ENCODE measurements at places on chromosomes 3 and 15. TPM values are rescaled to one million over a fixed set of nuclear protein-coding genes. Genes with fewer than 3 reads are reported as not detected.

ALG1L2 gene
- total RNA-seq = 1.1 TPM

RPP25 gene
- total RNA-seq = 7.5 TPM

GRCh38 chr3:105594219-105594618 is 227.5 kb downstream of the ALCAM start:
- DNase-seq = no peak

- DNase-seq = no peak
Observed at GRCh38 chr3:124697302-124697701, 33.0 kb upstream of the UMPS start.

DNA sequence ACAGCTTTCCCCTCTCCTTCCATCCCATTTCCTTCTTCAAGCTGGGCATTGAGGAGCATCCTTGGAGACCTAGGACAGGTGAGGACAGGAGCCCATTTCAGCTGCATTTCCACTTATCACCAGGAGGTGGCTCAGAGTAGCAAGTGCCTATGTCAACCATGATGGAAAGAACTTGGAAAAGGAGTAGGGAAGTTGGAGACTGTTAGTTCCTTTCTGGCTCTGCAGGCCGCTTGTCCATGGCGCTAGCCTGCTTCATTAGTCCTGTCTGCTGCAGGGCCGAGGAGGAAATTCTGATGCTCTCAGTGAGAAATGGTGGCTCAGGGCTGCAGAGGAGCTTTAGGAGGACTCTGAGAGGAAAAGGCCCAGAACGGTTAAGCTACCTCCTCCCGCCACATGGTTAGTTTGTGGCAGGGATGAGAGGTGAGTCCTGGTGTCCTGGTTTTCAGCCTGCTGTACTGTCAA is 7.0 kb upstream of the CD276 start:
- no peak for DNase-seq

DNA sequence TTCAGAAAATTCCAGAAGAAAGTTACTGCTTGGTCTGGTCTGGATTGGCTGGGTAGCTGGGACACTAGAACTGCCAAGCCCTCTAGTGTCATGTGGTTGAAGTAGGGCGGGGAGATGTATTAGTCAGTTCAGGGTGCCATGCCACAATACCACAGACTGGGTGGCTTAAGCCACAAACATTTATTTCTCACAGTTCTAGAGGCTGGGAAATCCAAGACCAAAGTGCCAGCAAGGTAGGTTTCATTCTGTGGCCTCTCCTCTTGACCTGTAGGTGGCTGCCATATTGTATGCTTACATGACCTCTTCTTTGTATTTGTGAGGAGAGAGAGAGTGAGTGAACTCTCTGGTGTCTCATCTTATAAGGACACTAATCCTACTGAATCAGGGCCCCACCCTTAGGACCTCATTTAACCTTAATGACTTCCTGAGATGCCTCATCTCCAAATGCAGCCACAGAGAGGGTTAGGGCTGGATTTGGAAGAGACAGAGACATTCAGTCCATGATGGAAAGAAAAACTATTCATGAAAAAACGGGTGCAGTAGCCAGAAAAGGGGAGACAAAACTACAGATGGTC is 18.1 kb upstream of the ZSCAN2 start:
- DNase-seq = no peak

- no peak for DNase-seq
Observed at GRCh38 chr3:177124882-177125281, 72.4 kb downstream of the TBL1XR1 start.

- DNase-seq = no peak
Observed at GRCh38 chr3:33312361-33312760, 35.1 kb downstream of the FBXL2 start.

- no peak for DNase-seq
Observed at GRCh38 chr15:49706805-49707204, 86.0 kb downstream of the DTWD1 start.

GRCh38 chr3:121430664-121431215 is 115.0 kb downstream of the POLQ start:
- no peak for DNase-seq

- no peak for DNase-seq
Observed at GRCh38 chr3:192825657-192826200, 91.9 kb downstream of the MB21D2 start.

DNA sequence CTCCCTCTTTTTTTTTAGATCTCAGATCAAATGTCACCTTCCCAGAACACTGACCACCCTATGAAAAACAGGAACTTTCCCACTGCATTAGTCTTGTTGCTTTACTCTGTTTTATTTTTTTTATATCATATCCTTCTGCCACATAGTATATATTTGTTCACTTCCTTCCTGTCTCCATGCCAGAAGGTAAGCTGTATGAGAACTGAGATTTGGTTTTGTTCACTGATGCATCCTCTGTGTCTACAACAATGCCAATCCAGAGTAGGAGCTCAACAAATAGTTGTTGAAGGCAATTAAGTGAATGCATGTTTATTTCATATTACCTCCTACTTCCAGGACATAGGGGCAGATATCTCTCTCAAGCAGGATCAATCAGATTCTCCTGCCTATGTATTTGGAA is 114.4 kb downstream of the TPRG1 start:
- DNase-seq = no peak

Data from posterior vena cava (tissue), 2 donors.